ENCODE measurements at places on chromosomes 5 and 9.
A peak's percentile ranks its signal among the peaks of the same experiment; 100 is the strongest.

- no peak for DNase-seq
Observed at GRCh38 chr5:68460147-68460798, 244.7 kb downstream of the PIK3R1 start.

DNA sequence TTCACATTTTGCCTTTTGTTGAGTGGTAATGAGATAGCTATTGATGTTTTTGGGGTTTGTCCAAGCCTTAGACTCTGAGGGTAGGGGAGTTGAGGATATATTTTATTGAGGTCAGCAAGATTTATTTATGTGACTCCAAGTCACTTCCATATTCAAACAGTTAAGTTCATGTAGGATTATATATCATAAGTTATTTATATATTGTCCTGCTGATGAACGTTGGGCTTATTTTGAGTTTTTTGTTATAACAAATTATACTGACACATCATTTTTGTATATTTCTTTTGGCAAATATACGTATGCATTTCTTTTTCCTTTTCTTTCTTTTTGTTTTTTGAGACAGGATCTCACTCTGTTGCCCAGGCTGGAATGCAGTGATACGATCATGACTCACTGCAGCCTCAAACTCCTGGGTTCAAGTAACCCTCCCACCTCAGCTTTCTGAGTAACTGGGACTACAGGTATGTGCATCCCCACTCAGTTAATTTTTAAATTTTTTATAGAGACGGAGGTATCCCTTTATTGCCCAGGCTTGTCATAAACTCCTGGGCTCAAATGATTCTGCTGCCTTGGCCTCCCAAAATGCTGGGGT, 23.5 kb upstream of the IL12B start:
- no peak for DNase-seq

DNA sequence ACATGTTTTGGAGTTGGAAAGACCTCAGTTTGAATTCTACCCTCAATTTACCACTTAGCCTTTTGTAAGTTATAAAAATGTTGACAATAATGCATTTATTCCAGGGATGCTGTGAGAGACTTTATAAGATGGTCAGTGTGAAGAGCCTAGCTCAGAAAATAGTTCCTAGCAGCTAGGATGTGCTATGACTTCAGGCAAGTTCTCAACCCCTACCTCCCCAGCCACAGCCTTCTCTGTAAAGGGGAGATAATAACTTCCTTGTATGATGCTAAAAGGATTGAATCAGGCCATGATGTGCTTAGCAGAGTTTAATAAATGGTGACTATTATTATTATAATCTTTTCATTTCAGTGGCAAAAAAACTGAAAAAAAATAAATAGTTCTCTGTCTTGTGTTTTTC, 77.6 kb downstream of the ALDH1A1 start:
- DNase-seq, result no peak

GRCh38 chr9:22147813-22148527, 138.9 kb upstream of the CDKN2B start:
- DNase-seq, result no peak

DNA sequence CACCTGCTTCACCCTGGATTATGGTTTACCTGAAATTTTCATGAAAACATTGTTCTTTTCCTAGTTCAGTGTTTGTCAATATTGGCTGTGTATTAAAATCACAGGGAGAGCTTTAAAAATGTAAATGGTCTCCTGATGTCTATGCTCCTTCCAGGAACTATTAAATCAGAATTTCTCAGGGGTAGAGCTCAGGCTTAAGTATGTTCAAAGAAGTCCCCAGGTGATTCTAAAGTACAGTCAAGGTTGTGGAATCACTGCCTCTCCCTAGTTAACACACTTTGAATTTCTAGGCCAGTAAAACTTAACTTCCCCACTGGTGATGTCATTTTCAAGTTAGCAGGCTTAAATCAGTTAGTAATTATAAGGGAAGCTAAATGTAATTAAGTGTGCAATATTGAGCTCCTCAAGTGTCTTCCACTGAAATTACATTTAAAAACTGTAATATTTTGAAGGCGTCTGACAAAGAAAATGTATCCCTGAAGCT, 150.3 kb upstream of the SLC28A3 start:
- DNase-seq, result no peak

DNA sequence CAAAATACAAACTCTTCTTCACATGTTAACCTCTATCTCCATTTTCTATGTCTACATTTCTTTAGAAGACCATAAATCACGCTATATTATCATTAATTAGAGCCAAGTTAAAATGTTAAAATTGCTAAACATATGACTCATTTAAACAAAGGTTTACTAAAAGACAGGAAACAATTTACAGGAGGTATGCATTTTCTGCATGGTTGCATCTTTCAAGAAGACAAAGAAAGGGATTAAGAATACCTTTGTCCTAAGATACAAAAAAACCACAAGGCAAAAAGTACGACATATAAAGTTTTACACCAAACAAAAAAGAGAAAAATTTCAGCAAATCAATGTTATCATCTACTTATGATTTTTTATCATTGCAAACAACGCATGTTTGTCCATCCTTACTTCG, 324.4 kb downstream of the PDE4D start:
- no peak for DNase-seq

DNA sequence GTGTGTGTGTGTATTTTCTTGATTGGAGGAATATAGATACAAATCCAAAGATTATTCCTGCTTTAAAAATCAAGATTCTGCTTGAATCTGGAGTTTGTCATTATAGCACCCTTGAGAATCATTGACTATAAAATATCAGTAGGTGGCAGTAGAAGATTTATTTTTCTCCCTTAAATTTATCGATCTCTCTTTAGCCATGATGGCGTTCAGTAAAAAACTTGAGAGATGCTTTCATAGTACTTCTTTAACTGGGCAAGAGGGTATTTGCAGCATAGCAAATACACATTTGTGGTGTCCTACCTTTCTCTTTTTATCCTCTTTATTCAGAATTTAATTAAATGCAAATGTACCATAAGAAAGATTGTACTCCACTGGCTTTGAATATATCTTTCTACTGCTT, 307.7 kb downstream of the ADGRV1 start:
- DNase-seq, result peak; percentile 37

GRCh38 chr5:141734501-141735229, 52.6 kb upstream of the ARAP3 start:
- DNase-seq, result no peak

- no peak for DNase-seq
Observed at GRCh38 chr5:151234476-151235238, 10.8 kb upstream of the CCDC69 start.

DNA sequence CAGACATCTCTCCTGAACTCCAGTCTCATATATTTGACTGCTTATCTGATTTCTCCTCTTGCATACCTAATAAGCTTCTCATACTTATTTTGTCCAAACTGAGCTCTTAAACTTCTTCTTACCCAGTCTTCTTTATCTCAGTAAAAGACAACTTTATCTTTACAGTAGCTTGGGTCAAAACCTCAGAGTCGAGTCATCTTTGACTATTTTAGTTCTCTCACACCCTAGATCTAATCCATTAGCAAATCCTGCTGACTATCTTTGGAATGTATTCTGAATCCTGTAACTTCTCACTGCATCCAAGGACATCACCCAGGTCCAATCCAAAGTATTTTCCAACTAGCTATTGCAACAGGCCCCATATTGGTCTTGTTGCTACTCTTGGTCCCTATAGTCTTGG, 11.8 kb upstream of the JAK2 start:
- DNase-seq, result no peak

DNA sequence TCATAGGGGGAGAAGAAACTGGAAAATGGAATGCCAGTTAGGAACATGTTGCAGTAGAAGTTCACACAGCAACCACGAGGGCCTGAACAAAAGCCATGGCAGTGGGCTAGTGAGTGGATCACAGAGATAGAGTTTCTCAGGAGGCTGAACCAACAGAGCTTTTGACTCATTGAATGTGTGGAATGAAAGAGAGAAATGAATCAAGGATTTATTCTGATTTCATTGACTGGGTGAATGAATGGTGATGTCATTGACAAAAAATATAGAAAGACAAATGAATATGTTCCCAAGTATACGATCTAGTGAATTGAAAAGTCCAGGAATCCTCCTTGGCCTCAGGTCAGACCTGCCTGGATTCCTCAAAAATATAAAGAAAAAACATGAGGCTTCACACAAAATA, 99.2 kb downstream of the ZNF462 start:
- DNase-seq, result no peak

GRCh38 chr9:89065921-89066320, 74.7 kb downstream of the S1PR3 start:
- no peak for DNase-seq

GRCh38 chr5:169272731-169273427, 28.1 kb downstream of the SLIT3 start:
- no peak for DNase-seq

DNA sequence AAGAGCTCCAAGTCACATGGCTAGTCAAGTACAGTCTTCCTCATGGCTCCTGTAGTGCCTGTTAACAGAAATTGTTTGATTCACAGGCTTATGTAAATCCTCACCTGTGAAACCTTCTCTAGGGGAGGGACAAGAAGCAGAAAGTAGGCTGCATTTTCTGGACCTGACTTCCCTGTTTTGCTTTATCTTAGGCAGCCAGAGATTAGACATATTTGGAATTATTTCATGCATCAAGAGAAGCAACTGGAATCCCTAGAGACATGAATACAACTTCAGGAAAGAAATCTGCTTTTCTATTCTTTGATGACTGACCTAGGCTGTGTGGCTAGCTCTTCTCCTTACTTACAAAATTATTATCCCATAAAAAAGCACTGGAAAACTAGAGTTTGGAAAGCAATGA, 52.3 kb downstream of the CAST start:
- no peak for DNase-seq

- no peak for DNase-seq
Observed at GRCh38 chr5:142343531-142343930, 18.7 kb upstream of the SPRY4 start.

DNA sequence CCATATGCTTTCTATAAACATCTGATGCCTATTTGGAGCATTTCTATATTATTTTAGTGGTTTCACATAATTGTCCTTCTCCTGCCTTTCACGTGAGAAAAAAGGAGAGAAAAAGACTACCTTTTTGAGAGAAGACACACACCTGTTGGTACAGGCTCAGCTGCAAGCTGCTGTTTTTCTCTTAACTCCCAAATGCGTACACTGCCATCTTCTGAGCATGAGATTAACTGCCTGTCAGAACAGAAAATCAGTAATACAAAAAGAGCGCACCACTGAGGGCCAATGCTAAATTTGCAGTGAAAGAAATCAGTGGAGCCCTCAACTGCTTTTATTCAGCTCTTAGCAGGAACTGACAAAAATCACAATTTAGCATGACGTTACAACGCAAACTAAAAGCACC, 54.9 kb downstream of the WDR41 start:
- no peak for DNase-seq

GRCh38 chr5:96140084-96140483, 178.4 kb upstream of the ELL2 start:
- no peak for DNase-seq

- DNase-seq, result no peak
Observed at GRCh38 chr5:115577741-115578140, 24.5 kb downstream of the TICAM2 start.

DNA sequence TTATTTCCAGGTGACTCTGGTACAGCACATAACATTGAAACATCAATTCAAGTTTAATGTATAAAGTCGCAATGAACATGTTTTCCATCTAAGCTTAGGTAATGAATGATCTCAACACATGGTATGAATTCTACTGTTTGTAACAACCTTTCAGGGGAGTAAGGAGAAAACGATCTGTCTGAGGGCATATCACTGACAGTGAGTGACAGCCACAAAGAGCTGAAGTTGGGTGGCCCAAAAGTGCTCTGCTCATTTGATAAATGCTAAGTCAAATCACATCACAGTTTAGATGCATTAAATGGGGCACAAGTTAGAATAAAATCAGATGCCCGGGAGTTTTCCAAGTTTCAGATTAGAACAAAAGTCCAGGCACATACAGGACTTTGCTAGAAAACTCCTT, 1.2 kb downstream of the FANCC start:
- DNase-seq, result no peak

- no peak for DNase-seq
Observed at GRCh38 chr5:54062958-54063357, 247.4 kb downstream of the ARL15 start.

Data from NCI-H1417 treated with DMSO at 0.1 percent for 48 hours (cell line).